ENCODE measurements at places on chromosomes 1 and 21. TPM values are rescaled to one million over a fixed set of nuclear protein-coding genes. Genes with fewer than 3 reads are reported as not detected.

The RIIAD1 gene
- total RNA-seq: not detected

The ANKRD34A gene
- total RNA-seq: 0.29 TPM

- DNase-seq: no peak
Measured at GRCh38 chr1:229007701-229008100, 263.2 kb upstream of the RAB4A start.

DNA sequence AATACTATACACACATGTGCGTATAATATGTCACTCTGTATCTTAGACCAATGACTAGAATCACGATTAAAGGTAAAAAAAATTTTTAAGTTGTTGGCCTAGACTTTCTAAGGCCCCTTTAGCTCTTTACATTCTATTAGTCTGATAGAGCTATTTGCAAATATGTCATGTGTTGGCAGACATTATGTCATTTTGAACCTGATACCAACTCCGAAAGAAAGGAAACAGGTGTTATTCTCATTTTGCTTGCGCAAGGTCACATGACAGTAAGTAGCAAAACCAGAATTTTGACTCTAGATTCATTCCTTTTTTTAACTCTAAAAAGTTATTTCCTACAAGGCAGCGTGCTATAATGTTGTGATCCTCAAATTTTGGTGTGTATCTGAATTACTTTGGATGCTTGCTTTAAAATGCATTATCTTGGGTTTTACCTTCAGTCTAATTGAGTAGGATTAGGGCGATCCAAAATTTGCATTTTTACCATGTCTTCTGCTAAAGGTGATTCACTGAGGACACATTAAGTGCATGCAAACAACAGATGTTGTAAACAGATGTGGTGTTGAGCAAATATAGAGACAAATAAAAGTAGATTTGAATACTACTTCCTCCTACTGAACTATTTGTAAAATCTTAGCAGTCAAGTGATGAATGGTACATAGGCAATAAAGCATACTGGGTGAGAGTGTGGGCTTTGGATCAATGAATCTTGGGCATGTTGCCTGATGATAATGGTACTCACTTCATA lies 63.5 kb upstream of the KIAA1614 start:
- DNase-seq: no peak

- no peak for DNase-seq
Measured at GRCh38 chr1:208513799-208514198, 269.6 kb upstream of the PLXNA2 start.
